PC-3 (cell line): ENCODE measurements at places on chromosomes 12 and 14. TPM values are rescaled to one million over a fixed set of nuclear protein-coding genes. Genes with fewer than 3 reads are reported as not detected.

KRT77 gene
- not detected in 2 replicates for total RNA-seq

DNA sequence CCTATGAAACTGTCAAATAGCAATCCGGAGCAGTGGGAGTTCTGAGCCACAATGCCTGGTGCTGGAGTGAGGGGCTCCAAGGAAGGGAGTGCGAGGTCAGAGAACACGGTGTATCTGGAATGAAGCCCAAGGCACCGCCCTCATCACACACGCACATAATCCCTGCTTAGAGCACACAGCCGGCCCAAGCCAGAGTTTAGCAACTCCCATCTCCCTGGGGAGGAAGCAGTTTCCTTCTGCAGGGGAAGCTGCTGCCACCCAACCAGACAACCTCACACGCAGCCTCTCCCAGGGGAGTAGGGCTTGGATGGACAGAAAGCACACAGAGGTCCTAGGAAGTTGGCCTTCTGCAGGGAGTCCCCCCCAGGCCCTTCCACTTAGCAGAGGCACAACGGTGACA lies 31.3 kb downstream of the ACTN1 start:
- no peak for DNase-seq

DNA sequence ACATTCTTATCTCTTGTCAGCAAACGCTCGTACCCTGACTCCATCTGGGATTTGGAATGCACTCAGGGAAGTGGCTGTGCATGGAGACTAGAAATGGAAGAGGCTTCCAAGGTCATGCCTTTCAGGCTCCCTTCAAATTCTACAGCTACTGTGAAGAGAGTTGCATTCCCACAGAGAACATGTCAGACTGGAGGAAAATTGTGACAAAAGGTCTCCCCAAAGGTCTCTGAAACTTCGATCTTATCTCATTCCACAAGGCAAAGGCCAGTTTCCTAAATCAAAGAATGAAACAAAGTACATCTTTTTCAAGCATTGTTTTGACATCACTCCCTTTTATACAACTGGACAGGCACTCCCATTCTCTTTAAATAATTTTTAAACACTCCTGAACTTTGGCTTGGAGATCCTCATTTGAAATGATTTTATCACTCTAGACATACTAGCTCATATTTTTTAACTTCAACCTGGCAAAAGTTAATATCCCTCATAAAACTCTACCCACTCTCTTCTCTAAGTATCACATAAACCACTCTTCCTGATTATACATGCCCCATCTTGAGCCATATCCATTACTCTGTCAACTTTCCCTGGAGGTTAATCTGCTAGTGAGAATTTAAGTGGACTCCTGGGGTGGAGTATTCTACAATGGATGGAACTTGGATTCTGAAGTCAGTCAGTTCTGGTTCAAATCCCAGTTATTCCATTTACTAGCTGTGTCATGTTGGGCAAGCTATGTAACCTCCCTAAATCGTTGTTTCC lies 218.1 kb upstream of the HMGA2 start:
- DNase-seq = peak; percentile 23

RBP5 gene
- total RNA-seq = not detected in 2 replicates
